ENCODE measurements at places on chromosomes 7 and 10. TPM values are rescaled to one million over a fixed set of nuclear protein-coding genes. Genes with fewer than 3 reads are reported as not detected.

SUN1 gene
- total RNA-seq = 109 TPM

CYP2E1 gene
- total RNA-seq = 1.8 TPM

DNA sequence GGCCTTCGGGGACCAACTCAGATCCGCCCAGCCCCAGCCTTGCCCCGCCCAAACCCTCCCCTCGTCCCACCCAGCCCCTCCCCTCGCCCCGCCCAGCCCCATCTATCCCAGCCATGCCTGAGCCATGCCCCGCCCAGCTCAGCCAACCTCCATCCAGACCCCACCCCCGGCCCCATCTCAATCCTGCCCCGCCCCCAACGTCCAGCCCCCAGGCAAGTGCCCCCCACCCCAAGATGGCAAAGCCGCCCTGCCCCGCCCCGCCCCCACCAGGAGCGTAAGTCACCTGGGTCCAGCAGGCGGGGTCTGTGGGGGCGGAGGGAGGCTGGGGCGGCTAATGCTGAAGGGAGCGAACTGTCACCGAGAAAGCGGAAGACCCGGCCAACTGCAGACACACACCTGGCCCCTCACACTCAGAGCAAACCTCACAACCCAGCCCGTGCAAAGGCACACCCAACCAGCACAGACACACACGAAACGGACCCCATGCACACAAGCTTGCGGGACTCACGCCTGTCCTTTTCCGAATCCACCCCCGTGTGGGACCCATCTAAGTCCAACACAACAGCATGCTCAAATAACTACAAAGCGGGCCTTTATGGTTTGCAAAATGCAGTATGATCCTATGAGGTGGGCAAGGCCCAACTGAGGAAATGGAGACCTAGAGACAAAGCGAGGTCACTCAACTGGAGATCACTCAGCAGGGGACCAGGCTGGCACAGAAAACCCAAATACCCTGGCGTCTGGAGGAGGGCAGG is 11.5 kb upstream of the OGA start:
- peak overlapping the region; percentile 50 for H3K27ac ChIP-seq
- H3K27me3 ChIP-seq = no peaks in the 10 kb centered on the region
- peak; percentile 85 for DNase-seq
- peaks cover 16% of the 10 kb centered on the region for H3K4me1 ChIP-seq
- H3K4me3 ChIP-seq = peak overlapping the region; percentile 79

DNA sequence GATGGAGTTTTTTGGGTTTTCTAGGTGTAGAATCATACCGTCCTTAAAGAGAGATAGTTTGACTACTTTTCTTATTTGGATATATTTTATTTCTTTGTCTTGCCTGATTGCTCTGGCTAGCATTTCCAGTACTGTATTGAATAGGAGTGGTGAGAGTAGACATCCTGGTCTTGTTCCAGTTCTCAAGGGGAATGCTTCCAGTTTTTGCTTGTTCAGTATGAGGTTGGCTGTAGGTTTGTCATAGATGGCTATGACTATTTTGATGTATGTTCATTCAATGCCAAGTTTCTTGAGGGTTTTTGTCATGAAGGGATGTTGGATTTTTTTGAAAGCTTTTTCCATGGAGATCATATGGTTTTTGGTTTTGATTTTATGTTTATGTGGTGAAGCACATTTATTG is 676.9 kb downstream of the SUGCT start:
- no peak for DNase-seq
- H3K27me3 ChIP-seq = no peaks in the 10 kb centered on the region
- H3K4me3 ChIP-seq = no peak overlapping the region
- peaks cover 31% of the 10 kb centered on the region for H3K4me1 ChIP-seq
- no peak overlapping the region for H3K27ac ChIP-seq

DNA sequence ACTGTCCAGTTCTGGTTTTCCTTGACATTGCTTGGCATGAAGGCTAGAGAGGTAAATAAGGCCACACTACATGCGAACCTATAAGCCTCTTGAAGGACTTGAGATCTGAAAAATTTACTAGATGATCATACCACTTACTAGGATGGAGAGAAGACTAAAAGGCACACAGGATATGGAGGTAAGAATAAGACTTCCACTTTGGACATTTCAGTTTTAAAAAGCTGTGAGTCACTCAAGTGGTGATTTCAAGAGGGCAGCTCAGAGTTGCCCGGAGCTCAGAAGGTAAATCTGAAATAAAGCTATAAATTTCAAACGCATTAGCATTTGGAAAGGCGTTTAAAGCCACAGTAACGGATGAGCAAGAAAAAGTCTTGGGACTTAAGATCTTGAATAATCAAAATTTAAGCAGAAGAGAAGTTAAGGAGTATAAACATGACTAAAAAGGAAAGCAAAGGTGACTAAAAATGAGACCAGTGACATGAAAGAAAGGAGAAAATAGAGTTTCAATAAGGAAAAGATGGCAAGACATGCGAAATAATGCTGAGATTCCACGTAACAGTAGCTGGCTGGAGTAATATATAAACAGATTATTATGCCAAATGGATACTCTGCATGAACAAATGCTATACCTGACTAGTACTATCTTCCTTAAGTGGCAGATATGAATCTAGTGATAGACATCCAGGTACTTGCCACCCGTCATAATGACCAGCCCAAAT is 68.3 kb downstream of the SNX13 start:
- no peaks in the 10 kb centered on the region for H3K27me3 ChIP-seq
- DNase-seq = peak; percentile 6
- H3K4me1 ChIP-seq = no peaks in the 10 kb centered on the region
- H3K4me3 ChIP-seq = no peak overlapping the region
- H3K27ac ChIP-seq = no peak overlapping the region

GRCh38 chr10:88537322-88537721 is 45.8 kb downstream of the RNLS start:
- H3K27me3 ChIP-seq = no peaks in the 10 kb centered on the region
- no peaks in the 10 kb centered on the region for H3K4me1 ChIP-seq
- H3K36me3 ChIP-seq = no peaks in the 10 kb centered on the region
- H3K4me3 ChIP-seq = no peak overlapping the region

All from osteoblast (primary cell).